Stromal cell of bone marrow (primary cell): ENCODE measurements at places on chromosomes 7 and 10.

DNA sequence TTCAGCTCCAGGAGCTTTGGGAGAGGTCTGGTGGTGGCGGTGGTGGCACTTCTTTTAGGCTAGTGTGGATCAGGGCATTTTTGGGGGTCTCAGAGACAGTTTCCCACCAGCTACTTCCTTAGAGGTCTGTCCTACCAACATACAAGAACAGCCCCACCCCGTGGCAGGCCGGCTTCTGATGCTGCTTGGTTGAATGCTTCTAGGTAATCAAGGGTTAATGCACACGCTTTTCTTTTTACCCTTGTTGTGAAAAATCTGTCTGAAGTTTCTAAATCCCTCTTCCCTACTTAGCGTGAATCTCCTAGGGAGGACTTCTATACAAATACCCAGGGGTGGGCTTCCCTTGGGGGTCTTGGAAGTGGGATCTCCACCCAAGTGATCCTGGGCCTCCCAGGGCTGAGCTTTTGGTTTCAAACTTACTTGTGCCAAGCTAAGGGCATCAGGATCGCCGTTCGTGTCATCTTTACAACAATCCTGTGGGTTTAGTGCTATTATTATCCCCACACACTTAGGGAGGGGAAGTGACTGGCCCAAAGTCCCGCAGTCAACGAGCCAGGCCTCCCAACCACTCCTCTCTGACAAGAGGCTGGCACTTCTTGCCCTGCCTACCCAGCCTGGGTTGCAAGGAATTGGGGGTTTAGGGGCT is 1.7 kb downstream of the SH2B2 start:
- DNase-seq, result no peak

DNA sequence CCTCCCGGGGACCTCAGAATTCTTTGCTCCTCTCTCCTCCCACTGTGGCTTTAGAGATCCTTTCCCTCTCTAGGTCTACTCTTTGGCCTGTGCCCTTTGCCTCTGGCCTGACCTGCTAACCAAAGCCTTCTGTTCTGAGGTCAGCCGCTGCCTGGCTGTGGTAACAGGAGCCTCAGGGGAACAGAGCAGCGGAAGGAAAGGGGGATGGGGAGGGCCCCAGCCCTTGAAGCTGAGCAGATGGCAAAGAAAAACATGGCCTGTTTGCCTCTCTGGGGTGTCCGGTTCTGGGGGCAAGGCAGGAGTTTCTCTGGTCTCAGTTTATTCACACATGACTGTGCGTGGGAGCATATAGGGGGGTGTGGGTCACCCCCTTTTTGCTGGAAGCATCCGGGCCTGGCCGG is 28.2 kb downstream of the COL26A1 start:
- no peak for DNase-seq

DNA sequence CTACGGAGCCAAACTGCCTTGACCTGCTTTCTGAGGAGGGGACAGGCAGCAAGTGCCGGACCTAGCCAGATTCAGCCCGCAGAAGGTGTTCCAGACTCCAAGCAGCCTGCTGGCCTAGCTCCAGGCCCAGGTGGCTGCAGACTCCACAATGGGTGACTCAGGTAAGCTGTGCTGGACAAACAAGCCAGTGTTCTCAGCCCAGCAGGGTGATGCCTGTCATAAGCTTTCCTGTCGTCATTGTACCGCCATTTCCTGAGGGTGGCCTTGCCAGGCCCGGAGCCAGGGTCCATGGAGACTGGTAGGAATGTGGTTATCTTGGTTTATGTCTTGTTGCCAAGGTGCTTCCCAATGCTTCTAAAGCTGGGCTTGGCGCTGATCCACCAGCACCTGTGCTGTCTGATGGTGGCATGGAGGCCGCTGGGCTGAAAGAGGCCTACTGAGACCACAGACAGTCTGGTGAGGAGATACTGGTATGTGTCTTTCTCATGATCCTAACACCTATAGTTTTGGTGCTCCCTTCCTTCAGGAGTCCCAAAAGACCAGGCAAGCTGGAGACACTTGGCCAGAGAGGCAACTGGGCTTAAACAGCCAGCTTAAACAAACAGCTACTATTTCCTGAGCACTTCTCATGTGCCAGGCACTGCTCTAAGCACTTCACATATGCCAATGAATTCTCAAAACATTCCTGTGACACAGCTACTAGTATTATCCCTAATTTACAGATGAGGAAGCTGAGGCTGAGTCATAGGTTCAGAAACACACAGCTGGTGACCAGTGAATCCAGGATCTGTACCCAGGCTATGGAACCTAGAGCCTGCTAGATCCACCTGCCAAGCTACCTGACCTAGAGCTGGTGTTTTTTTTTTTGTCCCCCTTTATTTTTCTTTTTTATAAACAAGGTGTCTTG is 42.0 kb downstream of the ZC3HC1 start:
- DNase-seq, result peak; percentile 29

GRCh38 chr7:131878777-131879176 is 322.3 kb upstream of the PODXL start:
- DNase-seq, result no peak

GRCh38 chr7:156397249-156397648 is 243.3 kb upstream of the RNF32 start:
- no peak for DNase-seq

- DNase-seq, result no peak
Observed at GRCh38 chr7:140646931-140647647, 6.5 kb upstream of the DENND2A start.

GRCh38 chr7:33721895-33722294 is 183.4 kb upstream of the BMPER start:
- DNase-seq, result no peak

GRCh38 chr7:4406288-4407058 is 275.6 kb upstream of the FOXK1 start:
- no peak for DNase-seq

DNA sequence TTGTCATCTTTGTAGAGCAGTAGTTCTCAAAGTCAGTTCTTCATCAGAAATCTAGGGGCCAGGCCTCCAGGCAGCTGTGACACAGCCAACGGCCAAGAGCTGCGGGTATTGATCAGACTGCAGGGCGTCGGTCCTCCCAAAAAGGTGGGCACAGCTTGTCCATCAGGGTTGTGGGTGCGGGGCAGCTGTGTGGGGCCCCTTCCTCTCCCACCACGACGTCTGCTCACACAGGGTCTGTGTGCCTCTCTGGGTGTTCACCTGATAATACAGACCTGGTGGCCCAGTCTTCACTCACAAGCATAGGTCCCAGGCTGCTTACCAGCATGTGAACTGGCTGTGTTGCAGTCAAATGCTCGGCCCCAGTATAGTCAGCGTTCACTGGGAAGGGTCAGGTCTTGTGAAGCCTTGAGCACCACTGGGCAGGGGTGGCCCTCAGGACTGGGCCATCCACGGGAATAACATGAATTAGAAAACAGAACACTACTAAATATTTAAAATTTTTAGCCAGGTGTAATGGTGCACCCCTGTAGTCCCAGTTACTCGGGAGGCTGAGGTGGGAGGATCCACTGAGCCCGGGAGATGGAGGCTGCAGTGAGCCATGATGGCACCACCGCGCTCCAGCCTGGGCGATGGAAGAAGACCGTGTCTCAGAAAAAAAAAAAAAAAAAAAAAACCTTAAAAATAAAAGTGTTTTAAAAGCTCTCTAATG is 102.8 kb upstream of the DIP2C start:
- no peak for DNase-seq

DNA sequence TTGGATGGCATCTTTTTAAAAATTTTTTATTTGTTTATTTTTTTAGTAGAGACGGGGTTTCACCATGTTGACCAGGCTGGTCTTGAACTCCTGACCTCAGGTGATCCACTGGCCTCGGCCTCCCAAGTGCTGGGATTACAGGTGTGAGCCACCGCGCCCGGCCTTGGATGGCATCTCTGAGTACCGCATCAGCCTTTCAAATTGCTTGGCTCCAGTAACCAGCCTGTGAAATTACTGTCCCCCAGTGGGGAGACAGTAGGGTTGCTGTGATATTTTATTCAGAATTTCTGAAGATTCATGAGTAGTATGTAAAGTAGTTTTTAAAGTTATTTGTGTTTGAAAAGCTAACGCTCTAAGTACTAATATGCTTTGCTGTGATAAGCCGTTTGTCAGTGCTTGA is 1.2 kb downstream of the NUB1 start:
- DNase-seq, result no peak

DNA sequence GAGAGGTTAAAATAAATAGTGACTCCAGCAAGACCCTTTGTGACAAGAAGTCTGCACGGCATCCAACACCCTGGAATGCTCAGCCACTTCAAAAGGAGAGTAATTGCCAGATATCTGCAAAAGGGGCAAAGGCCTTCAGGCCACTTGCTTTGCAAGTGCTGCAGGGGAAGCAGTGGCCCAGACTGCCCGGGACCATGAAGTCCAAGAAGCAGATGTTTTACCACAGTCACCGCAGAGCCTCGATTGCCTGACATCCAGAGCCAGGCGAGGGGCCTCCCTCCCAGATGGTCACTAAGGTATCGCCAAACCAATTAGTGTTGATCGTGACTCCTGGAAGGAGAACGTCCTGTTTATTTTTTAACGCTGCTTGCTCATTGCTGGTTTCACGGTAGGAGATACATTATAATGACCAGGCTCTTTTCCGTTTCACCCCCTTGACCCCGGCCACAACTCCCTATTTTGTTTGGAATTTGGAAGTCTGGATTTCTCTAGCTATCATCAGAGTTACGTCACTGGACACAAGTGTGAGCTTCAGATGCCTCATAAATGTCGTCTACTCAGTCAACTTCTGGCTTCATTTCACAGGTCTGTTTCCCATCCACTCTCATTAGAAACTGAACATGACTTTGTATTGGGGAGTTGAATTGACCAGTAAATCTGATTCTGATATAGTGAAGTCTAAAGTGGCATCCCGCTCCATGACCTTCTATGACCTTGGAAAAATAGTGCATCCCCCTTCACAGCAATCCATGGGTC is 276.2 kb downstream of the WDR11 start:
- DNase-seq, result no peak

DNA sequence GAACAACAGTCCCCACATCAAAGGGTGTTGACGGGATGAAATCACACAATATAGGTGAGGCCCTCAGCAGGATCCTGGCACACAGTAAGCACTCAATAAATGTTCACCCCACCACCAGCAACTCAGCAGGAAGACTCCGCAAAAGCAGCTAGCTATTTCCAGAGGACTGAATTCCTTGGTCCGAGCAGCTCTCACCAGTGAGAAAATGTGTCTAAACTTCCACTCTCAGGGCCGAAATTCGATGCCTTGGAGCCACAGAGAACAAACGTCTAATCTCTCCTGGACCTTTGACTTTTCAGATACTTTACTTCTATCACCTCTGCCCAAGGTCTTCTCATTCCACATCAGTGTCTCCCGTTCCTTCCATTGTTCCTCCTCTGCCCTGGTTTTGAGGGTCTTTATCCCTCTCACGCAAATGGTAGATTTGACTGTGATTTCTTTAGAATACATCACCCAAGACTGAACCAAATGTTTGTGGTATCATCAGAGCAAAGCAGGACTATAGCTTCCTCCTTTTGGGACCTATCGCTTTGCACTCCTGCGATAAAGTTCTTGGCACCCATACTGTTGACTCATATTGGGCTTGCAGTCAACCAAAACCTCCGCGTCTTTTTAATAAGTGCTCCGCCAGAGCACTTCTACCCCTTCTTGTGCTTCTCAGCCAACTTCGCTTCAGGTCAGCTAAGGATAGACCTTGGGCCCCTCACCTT is 903 bp upstream of the NT5C2 start:
- no peak for DNase-seq

- peak; percentile 45 for DNase-seq
Observed at GRCh38 chr7:76386691-76387260, 22.7 kb downstream of the SSC4D start.

DNA sequence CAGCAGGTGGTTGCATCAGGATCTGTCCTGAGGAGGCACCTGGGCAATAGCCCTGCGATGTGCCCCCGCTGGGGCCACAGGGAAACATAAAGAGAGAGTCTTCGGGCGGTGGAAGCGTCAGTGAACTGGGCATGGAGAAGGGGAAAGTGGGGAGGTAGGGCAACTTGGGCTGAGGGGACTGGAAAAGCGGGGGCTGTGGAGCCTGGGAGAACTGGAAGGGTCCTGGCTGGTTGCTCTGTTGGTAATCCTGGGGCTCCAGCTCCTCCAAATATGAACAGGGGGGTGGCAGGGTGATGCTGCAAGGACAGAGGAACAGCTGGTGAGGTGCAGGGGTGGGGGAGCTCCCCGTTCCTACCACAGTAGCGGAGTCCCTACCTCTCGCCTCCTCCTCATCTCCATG is 5.2 kb downstream of the NOBOX start:
- no peak for DNase-seq

DNA sequence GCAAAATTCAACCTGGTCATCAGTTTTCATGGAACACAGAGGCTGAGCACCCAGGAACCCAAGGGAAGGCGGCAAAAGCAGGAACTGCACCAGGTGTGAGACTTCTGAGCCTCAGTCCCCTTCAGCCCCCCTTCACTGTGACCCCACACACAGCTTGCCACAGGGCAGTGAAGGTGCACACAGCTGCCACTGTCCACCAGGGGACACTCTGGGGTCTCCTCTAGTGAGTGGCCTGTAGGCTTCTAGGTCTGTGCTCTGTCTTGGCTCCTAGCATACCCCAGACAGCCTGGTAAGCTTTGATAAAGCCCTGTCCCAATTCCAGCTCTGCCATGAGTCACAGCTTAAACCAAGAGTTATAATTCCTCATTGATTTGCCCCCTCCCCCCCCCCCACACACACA is 12.1 kb downstream of the KCNH2 start:
- no peak for DNase-seq

GRCh38 chr10:91709394-91709798 is 76.5 kb upstream of the PPP1R3C start:
- DNase-seq, result no peak

- no peak for DNase-seq
Observed at GRCh38 chr10:12826800-12827372, 174.6 kb downstream of the CCDC3 start.

DNA sequence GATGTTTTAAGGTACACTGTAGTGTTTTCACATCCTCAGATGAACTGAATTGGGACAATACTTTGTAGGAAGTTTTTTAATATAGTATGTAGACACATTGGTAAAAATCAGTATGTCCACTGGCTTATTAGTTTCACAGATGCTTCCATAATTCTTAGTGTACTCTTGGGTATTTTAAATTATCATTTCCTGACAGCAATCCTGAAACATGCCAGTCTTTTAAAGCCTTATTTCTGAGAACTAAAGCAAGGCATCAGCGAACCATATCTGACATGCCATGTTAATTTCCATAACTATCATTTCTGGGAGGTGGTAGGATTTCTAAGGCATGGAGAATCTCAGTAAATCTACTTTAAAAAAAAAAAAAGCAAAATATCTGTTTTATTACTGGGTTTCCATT is 266.4 kb downstream of the ADK start:
- DNase-seq, result no peak
